ENCODE measurements at places on chromosomes 2 and 18.
A peak's percentile ranks its signal among the peaks of the same experiment; 100 is the strongest.

DNA sequence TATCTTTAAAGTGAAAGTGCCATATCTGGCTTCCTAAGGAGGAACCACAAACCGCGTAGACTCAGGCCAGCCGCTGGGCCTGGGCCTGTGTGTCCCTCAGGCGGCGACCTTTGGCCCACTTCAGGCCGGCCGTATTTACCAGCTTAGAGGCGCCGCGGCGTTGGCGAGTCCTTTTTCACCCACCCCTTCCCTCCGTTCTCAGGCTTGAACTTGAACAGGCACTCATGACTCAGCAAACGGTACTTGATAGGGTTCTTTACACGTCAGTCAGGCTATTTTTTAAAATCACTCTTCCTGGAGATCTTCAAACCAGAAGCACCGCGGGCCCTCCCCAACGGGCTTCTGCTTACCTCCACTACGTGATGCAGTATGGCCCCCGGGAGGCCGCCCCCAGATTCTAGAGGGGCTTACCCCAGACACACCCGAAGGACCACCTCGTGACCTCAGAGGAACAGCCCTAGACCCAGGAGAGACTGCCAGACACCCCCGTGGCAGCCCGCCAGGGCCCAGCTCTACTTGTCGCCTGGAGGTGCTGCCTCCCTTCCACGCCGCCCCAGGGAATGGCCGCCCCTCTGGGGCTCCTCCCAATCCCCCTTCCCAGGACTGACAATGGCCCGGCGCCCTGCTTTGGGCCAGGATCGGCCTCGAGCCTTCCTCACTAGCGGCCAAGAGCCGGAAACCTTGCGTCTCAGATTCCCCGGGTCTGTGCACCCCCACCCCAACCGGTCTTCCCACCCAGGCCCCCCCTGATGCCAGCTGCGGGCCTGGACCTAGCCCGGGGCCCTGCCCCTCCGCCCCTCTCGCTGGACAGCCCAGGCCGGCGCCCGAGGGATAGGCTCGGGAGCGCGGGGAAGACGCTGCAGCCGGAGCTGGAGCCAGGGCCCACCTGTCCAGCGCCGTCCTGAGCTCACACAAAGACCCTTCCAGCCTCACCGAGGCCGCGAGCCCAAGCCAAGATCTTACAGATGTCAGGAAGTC is 33.8 kb upstream of the IMPA2 start:
- DNase-seq = peak; percentile 75

- peak; percentile 97 for DNase-seq
Observed at GRCh38 chr2:24792874-24793760, at the start of the genes CENPO and PTRHD1. TSS of gene CENPO (plus strand) at chr2:24793425. CDS start at chr2:24793920, 495 bp downstream. TSS of gene PTRHD1 (minus strand) at chr2:24793391. CDS start at chr2:24793377, 14 bp downstream.

DNA sequence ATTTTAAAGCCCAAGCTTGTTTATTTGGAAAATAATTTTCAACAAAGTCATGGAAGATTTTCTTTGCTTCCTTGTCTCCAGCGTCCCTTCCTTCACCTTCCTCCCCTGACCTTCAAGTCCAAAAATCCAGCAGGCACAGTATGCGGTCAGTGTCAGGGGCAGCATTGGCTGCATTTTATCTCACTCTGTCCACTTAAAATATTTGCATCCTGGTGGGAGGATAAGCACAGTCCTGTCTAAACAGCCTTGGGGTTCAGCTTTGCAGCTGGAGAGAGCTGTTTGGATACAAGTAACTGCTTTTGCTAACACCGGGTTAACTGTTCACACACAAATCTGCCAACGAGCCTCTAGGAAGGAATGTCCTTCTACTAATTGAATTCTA is 318.1 kb downstream of the PDE11A start:
- no peak for DNase-seq

GRCh38 chr2:27042159-27042661 is 9.3 kb upstream of the AGBL5 start:
- peak; percentile 46 for DNase-seq

DNA sequence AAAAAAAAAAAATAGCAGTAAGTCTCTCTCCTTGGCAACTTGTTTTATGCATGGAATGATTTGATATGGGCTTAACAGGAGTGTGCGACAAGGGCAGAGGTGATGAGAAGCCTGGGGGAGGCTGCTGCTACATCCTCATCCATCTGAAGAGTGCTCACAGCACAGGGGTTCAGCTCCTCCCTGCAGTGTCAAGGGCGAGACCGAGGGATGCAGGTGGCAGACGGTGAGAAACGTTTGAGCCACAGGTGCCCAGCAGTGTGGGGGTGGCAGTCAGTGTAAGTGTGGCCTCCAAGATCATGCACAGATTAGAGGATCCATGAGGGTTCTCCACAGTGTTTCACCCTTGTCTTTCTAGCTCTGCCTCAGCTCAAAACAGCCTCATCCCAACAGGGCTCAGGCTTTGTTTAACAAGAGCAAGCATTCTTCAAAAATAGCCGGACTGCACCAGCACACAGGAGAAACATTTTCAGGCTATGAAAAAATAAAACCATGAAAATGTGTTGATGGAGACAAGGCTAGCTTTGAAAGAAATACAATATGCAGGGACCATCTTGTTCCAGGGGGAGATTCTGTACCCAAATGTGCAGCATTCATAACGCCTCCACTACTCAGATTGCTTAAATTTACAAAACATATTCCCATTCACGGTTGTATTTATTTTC is 324.5 kb upstream of the MYT1L start:
- DNase-seq = peak; percentile 47

- peak; percentile 40 for DNase-seq
Observed at GRCh38 chr2:96138179-96139145, at the start of gene ASTL. TSS of gene ASTL (minus strand) at chr2:96138502. CDS start at chr2:96138436, 66 bp downstream.

GRCh38 chr2:100071335-100072043 is 70.9 kb downstream of the AFF3 start:
- DNase-seq = no peak

DNA sequence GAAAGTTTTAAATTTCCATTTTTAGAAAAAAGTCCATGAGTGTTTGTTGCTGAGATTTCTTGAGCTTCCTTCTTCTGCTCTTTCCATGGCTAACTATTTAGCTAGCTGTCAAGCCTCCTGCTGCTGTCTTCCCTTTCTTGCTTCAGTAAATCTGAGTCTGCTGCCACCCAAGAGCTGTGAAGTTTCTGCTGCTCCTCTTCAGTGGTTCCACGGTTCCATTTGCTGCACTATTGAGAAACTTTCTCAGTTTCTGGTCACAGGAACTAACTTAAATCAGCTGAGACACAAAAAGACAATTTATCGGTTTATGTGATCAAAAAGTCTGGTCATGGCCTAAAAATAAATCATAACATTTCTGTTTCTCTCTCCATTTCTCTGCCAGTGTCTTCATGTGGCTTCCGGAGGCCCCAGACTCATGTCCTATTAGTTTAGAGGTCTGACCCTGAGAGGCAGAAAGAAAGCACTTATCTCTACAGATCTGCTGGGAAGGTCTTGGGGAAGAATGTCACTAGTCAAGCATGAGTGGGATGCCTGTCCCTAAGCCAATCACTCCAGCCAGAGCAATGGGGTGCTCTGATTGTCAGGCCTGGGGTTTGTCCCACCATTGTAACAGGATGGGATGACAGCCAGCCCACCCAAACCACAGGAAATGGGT is 73.0 kb upstream of the ARL4C start:
- no peak for DNase-seq

GRCh38 chr2:232588680-232589585 is 38.4 kb downstream of the EIF4E2 start:
- DNase-seq = no peak

DNA sequence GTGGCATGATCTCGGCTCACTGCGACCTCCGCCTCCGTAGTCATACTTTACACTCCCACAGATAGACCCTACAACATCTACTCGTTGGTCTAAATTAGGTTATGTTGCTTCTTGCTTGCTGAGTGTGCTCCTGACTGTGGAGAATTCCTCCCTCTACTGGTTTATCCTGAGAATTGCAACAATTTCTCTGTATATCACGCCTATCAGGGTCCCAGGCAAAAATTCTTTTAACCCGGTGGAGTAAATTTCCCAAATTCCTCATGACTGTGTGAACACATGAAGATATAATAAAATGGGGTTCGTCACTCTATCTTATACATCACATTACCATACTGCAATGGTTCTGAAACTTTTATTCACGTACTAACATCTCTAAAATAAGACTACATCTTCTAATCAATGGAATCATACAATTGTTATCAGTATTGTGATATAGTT is 156.7 kb downstream of the EVA1A start:
- DNase-seq = peak; percentile 64

- no peak for DNase-seq
Observed at GRCh38 chr2:112661656-112662305, 16.0 kb downstream of the SLC20A1 start.

Data from NCI-H510A treated with DMSO at 0.1 percent for 48 hours (cell line).